Myocyte (in vitro differentiated cells): ENCODE measurements at places on chromosomes 7 and 10. TPM values are rescaled to one million over a fixed set of nuclear protein-coding genes. Genes with fewer than 3 reads are reported as not detected.

Gene CLDN3
- not detected in 2 replicates for total RNA-seq

Gene GPR26
- total RNA-seq: not detected in 2 replicates

DNA sequence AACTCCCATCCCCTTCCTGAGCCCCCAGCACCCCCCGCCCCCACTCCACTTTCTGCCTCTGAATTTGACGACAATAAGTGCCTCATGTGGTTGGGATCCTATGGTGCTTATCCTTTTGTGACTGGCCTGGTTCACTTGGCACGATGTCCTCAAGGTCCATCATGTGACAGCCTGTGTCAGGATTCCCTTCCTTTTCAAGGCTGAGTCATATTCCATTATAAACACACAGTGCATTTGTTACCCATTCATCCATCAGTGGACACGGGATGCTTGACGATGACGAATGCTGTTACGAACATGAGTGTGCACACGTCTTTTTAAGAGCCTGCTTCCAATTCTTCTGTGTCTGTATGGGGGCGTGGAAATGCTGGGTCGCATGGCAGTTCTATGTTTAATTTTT lies 26.7 kb downstream of the SHH start:
- DNase-seq: peak; percentile 17

DNA sequence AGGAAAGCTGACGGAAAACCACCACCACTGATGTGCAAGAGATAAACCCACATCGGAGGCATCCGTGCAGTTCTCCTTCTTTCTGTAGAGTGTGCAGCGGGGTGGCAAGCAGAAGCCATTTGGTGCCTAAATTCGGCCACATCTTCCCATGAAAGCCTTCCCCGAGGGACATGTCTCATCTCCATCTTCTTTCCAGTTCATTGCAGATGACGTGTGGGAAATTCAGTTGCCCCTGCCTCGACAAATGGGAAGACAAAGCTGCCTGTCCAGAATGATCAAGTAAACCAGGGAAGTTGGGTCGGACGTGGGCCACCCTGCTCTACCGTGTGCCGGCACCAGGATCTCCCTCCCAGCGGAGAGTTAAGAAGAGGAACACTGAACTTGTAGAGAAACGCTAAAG lies 14.5 kb downstream of the BEND7 start:
- no peak for DNase-seq

DNA sequence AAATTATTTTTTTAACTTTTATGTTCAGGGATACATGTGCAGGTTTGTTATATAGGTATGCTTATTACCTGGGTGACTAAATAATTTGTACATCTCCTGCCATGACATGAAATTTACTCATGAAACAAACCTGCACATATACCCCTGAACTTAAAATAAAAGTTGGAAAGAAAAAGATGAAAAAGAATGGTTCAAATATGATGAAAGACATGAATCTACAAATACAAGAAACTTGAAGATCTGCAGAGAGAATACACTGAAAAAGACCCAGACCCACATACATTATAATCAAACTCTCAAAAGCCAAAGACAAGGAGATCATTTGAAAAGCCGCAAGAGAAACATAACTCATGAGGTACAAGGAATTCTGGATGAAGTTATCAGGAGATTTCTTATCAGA lies 70.2 kb downstream of the AKR1C4 start:
- DNase-seq: no peak

Gene TMEM236
- 0.13 and 0.31 TPM in 2 replicates for total RNA-seq

DNA sequence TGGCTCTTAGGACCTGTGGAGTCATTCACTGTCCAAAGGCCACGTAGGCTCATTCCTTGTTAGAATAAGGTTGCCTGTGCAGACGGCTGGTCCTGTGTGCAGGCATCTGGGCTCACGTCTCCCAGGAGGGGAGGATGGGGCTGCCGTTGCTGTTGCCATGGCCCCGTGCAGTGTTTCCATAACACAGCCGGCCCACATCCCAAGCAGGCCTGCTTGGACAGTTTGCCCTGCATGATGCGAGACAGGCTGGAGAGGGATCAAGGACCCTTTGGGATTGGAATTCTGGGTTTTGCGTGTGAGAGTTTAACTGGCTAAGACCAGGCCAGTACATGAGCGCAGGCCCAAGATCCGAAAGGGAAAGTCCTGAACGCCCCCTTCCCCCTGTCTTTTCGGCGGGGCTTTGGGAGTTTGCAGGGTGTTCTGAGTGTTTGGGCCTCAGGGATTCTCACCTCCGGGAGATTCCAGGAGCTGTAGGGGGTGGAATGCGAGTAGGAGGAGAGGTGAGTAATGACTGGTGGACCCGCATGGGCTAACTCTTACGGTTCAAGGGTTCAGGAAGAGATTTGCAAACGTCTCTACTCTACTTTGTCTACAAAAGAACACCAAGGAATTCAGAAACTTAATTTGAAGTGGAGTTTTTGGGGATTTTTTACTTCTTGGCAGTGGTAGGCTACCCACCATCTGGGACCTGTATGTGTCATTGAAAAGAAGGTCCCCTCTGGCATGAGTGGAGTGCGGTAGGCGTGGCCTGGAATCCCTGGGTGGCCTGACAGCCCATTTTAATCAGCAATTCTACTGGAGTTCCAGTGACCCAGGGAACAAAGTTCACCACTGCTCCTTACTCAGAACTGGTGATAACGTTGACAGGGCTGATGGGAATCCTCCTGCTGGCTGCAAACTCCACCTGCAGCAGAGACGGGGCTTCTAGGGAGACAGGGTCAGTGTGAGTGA lies 125.4 kb downstream of the ITIH5 start:
- no peak for DNase-seq

Gene NODAL
- total RNA-seq: not detected in 2 replicates

Gene RADIL
- total RNA-seq: 1.1 and 1.8 TPM in 2 replicates

DNA sequence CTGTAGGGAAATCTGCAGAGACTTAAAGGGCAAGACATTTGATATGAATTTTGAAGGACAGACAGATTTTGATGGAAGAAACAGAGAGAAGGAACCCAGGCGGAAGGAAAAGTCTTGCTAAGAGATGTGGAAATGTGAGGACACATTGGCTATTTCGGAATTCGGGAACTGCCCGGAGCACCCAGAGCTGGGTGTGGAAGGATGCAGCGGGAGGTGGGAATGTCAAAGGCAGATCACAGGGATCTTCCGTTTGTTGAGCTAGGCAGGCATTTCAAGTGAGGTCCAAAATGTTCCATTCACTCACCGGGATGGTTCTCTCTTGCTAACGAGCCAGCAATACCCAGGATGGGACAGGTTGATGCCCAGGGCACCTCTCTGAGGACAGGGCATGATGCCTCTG lies 87.2 kb upstream of the CTBP2 start:
- DNase-seq: no peak

DNA sequence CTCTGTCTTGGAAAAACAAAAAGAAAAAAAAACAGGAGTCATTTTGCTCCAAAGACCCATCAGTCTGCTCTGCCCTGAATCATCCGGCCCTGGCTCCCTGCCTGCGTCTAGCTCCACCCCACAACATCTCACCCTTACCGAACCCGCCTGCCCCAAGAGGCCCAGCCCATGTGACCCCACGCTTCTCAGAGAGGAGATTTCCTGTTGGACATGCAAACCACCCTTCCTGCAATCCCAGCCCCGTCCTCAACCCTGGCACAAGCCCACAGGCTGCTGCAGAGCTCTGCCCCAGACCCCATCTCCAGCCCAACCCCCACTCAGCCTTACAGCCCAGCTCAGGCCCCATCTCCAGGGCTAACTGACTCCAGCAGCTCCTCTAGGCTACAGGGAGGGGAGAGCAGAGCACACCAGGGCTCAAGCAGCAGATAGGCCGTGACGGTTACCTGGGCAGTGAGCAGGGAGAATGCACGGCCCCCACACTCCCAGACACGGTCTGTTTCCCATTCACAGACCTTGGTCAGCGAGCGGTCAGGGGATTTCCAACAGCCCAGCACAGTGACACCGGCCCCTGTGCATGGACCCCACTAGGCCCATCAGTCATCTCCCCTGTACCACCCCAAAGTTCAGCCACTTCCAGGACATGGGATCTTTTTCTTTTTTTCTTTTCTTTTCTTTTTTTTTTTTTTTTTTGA lies 69.9 kb upstream of the GTF2I start:
- peak; percentile 92 for DNase-seq

Gene PANK1
- total RNA-seq: 11.3 and 21.9 TPM in 2 replicates

DNA sequence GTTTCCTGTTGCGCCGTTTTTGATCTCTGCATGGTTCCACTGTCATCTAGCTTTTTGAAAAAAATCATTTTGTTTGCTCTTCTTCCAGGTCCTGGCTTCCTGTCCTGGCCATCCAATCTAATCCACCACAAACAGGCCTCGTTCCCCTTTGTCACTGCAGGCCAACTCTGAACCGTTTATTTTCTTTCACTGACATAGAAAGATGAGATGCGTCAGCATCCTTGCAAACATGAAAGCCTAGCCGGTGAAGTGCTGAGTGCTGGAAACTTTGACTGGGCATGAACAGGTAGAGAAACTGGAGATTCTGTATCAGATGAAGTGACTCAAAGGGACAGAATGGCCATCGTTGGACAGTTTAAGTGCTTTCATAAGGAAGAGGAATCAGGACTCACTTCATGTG lies 1247.8 kb downstream of the TYW1 start:
- DNase-seq: no peak

DNA sequence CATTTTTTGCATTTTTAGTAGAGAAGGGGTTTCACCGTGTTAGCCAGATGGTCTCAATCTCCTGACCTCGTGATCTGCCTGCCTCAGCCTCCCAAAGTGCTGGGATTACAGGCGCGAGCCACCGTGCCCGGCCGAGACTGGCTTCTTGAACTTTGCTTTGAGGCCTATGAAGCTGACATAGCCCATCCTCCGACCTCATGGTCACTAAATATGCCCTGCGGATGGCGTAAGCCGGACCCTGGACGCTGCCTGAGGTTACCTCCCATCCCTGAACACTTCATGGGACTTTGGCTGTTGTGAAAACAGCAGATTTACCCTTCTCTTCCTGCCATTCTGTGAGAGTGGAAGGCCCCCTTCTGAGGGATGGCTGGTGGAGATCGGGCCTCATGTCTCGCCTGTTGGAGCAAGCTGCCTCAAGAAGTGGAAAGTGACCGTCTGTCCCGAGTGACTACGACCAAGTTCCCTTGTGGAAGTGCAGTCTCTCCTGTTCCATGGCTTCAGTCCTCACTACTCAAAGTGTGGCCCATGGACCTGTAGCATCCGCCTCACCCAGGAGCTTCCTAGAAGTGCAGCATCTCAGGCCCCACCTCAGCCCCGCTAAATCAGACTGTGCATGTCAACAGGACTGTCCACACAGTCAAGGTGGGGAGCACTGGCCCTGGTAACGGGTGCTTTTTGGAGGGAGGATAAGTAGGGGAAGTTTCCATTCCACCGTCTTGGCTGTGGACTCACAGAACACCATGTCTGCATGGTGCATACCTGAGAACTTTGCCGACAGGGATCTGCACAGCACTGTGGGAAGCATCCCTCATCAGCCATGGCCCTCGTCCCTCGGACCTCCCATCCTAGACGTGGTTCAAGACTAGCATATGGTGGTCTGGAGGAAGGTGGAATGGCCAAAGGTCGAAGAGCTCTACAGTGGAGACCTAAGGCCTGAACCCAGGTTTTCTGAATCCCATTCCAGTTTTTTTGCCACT lies 210.5 kb upstream of the SHH start:
- no peak for DNase-seq

DNA sequence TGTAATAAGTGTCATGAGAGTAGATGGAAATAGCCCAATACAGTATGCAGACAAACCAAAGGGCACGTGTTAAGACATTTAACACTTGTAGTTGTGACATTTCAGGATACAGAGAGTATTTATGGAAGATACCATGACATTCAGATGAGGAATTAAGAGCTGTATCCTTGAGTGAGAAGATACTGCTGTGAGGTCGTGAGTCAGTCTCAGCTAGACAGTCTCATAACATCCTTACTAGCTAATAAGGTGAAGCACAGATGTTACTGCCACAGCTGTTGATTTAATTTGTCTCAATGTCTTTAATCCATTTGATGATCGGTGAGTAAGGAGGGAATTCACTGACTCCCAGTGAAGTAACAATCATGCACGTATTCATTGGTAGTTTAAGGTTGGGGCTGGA lies 288.0 kb upstream of the AKR1E2 start:
- no peak for DNase-seq

DNA sequence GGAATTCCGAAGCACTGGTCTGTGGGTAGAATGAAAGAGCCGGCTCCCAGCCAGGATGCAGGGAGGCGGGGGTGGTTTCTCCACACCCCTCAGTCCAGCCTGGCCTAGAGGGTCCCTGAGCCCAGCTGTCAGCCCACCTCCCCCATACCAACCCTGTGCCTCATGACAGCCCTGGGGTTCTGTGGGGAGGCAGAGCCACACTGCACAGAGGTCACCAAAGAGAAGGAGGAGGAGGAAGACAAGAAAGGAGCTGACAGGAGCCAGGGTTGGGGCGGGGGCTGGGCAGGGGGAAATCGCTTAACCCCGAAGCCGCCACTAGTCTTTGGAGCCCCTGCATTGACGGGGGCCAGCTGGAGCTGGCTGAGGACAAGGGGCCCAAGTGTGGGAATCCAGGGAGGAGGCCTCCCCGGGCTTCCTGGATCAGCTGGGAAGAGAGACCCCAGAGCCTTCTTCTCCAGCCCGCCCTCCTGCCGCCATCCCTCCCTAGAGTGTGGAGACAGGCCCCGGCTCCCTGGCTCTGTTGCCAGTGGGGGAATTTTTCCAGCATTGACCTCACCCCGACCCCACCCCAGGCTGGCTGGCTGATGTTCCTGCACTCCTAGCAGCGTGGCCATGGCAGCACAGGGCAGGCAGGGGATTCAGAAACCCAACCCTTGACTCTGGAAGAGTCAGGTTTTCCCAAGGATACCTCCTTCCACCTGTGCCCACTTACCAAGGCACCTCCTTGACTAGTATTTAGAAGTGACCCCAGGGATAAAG lies 32.5 kb downstream of the KAZALD1 start:
- DNase-seq: no peak

DNA sequence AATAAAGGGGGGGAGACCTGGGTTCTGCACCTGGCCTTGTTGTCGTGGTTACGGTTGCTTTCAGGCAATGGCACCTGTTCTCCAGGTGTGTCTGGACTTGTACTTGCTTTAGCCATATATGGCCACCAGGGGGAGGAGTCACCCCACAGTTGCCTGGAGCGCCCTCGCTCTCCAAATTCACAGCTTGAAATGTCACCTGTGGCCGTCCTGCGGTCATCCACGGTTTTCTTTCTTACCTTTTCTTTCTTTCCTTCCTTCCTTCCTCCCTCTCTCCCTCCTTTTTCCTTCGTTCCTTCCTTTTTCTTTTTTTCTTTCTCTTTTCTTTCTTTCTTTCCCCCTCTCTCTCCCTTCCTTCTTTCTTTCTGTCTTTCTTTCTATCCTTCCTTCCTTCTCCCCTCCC lies 157.2 kb upstream of the ZNF92 start:
- DNase-seq: peak; percentile 15

Gene MAT1A
- total RNA-seq: 0.11 TPM in 1 of 2 replicates, not detected in the other

DNA sequence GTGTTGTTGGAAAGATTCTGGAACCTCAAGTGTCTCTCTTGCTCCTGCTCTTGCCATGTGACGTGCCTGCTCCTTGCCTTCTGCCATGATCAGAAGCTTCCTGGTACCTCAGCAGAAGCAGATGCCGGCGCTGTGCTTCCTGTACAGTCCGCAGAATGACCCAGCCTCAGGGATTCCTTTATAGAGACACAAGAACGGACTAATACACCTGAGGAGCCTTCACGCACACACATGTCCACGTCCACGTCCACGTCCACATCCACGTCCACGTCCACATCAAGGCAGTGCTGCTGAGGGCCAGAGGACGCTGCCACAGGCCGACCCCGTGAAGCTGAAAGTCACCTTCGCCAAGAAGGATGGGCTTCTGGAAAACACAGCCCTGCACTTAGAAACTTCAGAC lies 190.1 kb downstream of the MAD1L1 start:
- DNase-seq: no peak
